ENCODE measurements at places on chromosomes 4 and X.

DNA sequence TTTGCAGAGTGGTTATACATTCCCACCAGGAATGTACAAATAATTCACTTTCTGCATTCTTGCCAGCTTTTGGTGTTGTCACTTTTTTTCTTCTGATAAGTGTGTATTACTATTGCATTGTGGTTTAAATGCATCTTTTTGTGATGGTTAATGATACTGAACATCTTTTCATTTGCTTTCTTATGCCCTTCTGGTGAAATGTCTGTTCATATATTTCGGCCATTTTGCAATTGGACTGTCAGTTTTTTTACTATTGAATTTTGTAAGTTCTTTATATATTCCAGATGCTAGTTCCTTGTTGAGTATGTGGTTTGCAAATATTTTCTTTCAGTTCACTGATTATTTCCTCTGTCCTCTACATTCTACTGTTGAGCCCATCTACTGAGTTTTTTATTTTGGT lies 19.4 kb upstream of the BMP2K start:
- no peak for DNase-seq

GRCh38 chr4:112348488-112349158 lies 51.5 kb downstream of the ALPK1 start:
- DNase-seq: no peak

GRCh38 chr4:76758290-76758882 lies 139.6 kb downstream of the SOWAHB start:
- DNase-seq: no peak

DNA sequence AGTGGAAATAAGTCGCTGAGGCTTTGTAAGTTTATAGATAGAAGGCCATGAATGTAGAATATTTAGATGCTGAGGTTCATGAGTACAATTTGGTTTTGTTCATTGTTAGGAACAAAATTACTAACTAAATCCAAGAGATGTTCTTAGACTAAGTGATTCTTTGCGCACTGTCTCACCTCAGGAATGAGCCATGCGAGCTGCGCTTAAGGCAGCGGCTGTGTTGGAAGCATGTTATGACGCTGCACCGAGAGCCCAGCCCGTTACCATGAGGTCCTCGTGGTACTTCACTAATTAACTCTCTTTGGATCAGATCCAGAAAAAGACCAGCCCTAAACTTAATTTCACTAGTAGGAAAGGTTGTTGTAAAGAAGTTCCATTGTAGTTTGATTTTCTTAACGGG lies 166.2 kb downstream of the RAPGEF2 start:
- DNase-seq: no peak

DNA sequence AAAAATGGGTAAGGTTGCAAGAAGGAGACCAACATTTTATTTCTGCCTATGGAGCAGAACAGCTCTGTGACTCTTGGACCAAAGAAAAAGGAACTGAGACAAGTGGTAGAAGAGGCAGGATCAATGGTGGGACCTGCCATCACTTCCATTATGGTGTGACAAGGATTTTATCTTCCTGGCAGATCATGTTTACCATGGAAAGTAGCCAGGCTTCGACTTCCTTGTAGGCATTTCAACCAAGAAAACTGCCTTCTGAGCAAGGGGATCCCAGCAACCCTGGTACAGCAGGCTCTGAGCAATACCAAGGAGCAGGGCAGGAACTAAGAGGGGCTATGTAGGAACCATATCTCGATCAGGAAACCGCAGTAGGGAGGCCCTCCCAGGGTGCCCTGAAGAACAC lies 317.4 kb downstream of the IQCM start:
- no peak for DNase-seq

- DNase-seq: no peak
Measured at GRCh38 chrX:148047200-148047599, 66.1 kb downstream of the FMR1NB start.

DNA sequence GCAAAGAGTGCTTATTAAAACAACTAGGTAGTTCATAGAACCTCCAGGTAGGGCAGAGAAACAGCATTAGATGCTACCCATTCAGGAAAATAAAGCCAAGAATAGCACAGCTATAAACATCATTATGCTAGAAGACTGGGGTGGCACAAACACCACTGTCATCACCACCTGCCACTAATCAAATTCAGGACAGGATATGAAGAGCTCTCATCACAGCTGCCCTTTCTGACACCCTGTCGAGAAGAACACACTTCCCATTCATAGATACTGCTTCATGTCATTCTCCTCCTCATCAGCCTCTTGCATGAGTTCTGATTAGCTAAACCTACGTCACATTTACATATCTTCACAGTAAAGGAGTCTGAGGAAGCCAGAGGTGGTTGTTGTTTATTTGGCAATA lies 692.3 kb upstream of the HS3ST1 start:
- DNase-seq: no peak

DNA sequence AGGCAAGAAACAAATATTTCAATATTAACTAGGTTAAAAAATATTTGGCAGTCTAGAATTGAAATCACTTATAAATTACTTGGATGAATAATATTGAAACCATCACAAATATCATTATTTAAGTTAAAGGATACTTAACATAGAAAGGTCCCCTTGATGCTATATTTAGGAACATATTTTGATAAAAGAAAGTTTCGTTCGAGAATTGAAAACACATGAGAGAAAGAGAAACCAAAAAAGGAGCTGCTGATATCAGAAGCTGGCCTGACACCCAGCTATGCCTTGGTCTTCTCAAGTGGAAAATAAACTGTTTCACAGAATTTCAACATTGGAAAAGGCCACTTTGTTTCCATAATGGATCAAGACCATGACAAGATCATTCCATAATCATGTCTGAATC lies 762.4 kb downstream of the DMD start:
- no peak for DNase-seq

GRCh38 chr4:184408021-184408683 lies 66.2 kb downstream of the IRF2 start:
- peak; percentile 42 for DNase-seq

GRCh38 chrX:143669395-143669794 lies 33.5 kb upstream of the SLITRK4 start:
- no peak for DNase-seq

DNA sequence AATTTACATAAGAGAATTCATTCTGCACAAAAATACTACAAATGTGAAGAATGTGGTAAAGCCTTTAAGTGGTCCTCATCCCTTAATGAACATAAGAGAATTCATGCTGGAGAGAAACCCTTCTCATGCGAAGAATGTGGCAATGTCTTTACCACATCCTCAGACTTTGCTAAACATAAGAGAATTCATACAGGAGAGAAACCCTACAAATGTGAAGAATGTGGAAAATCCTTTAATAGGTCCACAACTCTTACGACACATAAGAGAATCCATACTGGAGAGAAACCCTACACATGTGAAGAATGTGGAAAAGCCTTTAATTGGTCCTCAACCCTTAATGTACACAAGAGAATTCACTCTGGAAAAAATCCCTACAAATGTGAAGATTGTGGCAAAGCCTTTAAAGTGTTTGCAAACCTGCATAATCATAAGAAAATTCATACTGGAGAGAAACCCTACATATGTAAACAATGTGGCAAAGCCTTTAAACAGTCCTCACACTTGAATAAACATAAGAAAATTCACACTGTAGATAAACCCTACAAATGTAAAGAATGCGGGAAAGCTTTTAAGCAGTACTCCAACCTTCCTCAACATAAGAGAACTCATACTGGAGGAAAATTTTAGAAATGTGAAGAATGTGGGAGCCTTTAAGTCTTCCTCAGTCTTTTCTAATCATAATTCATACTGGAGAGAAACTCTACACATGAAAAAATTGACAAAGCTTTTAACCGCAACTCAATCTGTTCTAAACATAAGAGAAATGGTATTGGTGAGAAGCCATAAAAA lies 37.4 kb downstream of the ZNF718 start:
- no peak for DNase-seq

- no peak for DNase-seq
Measured at GRCh38 chr4:52659722-52660261, 691 bp upstream of the USP46 start.

GRCh38 chr4:176587920-176588319 lies 204.8 kb downstream of the VEGFC start:
- DNase-seq: peak; percentile 83

DNA sequence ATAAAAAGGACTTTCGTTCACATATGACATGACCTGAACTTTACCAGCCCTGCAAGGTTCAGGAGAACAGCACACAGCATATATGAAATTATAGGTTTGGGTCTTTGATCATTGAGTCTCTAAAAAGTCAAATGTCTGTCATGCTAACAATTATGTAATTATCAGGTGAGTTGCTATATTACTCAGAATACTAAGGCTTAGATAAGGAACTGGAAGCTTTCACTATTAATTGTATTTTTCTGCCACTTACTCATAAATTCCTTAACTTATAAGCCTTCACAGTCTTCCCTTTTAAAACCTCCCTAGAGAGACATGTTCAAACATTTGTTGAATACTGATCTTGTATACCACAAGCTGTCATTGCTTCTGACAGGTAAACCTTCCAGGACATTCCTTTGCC lies 292.8 kb upstream of the MAGEB2 start:
- DNase-seq: no peak

- no peak for DNase-seq
Measured at GRCh38 chrX:55742649-55743048, 25.1 kb downstream of the RRAGB start.

DNA sequence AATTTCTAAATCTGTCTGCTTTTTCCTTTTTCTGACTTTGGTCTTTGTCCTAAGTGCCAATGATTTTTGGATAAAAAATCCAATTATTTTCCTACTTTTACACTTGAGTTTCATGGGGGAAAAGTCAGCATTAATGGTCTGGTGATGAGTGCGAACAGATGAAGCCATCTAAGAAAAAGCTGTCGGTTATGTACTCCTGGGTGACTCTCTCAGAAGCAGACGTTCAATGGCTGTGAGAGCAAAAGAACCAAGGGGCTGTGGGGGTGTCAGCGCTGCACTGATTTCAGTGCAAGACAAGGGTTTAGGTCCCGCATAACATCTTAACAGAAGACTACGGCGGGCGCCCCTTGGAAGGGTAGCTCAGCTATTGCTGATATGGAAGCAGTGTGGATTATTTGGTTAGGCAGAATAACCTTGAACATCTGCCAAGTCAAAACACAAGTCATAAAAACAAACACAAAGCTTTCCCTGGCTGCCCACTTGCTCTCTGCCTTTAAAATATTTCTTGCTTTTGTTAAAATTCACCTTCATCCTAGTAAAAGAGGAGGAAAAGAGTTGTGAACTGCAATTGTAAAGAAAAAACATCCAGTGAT lies 240.5 kb downstream of the MAML3 start:
- no peak for DNase-seq

GRCh38 chr4:68162196-68162595 lies 32.5 kb upstream of the TMPRSS11F start:
- DNase-seq: no peak

- DNase-seq: no peak
Measured at GRCh38 chrX:130625386-130625785, 223.6 kb downstream of the RBMX2 start.

- DNase-seq: no peak
Measured at GRCh38 chrX:4129626-4130025, 416.2 kb upstream of the PRKX start.

DNA sequence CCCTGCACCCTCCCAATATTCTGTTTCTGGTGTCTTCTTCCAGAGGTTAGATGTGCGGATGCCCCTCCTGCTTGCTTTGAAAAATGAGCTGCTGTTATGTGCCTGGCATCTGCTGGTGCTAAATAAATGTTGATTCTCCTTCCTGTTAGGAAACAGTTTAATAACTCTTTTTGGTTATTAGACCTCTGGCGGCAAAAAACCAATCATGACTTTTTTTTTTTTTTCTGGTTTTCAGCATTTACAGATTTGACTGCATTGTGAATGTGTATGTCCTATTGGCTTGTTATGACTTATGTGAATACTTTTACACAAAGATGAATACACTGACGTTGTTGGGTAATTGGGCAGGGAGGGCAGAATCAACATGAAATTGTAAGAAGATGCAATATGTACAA lies 13.6 kb upstream of the TMEM156 start:
- DNase-seq: no peak

- DNase-seq: no peak
Measured at GRCh38 chrX:118727686-118728339, 407 bp downstream of the IL13RA1 start.

GRCh38 chrX:111407948-111408347 lies 4.0 kb downstream of the DCX start:
- no peak for DNase-seq

- DNase-seq: no peak
Measured at GRCh38 chrX:114472788-114473187, 111.1 kb upstream of the HTR2C start.

DNA sequence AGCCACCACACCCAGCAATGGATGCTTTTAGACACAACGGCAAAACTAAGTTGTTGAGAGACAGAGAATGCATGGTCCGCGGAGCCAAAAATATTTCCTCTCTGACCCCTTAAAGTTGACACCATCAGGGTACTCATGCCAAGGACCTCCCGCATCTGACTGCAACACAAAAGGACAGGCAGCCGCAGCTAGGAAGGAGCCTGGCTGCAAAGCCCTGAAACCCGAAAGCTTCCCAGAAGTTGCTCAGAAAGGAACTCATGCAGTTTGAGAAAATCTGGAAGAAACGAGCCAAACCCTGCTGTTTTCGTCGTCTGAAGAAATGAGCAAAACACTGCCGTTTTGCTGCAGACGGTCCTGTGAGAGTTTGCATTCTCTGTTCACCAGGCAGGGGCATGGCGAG lies 16.5 kb downstream of the DHRSX start:
- no peak for DNase-seq

- DNase-seq: no peak
Measured at GRCh38 chr4:151948351-151949016, 187.7 kb upstream of the GATB start.

DNA sequence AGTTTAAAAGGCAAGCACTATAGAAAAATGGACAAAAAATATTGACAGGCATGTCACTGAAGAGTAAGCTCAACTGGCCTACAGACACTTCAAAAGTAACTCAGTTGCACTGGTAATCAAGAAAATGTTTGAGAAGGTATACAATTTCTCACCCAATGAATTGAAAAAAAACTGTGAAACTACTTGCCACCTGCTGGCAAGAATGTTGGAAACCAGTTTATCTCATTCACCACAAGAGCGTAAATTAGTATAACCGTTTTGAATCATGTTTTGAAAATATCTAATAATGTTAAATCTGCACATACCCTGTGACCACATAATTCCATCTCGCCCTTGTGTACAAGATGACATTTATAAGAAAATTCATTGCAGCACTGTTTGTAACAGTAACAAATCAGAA lies 31.7 kb downstream of the TXK start:
- DNase-seq: no peak

DNA sequence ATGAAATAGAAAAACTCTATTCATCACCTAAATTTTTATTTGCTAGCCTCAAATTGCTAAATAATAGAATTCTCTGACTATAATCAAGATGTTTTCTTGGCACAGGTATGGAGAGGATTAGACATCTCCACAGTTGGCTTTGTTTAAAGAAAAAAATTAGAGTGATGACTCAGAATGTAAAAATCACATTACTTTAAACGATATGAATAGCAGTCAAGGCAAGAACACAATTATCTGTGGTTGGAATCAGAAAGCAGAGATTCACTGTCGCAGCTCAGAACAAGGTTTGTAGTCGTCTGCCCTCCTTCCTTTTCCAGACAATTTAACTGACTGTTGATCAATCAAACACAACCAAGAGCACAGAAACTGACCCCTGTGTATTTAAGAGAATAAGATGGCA lies 32.2 kb upstream of the CCKAR start:
- DNase-seq: peak; percentile 18

- no peak for DNase-seq
Measured at GRCh38 chr4:28518561-28519165, 1658.0 kb downstream of the STIM2 start.

- DNase-seq: no peak
Measured at GRCh38 chrX:41541386-41541785, 94.2 kb downstream of the NYX start.

Measured in fibroblast of skin of left biceps (primary cell).